ENCODE measurements at places on chromosomes 3 and 15.

DNA sequence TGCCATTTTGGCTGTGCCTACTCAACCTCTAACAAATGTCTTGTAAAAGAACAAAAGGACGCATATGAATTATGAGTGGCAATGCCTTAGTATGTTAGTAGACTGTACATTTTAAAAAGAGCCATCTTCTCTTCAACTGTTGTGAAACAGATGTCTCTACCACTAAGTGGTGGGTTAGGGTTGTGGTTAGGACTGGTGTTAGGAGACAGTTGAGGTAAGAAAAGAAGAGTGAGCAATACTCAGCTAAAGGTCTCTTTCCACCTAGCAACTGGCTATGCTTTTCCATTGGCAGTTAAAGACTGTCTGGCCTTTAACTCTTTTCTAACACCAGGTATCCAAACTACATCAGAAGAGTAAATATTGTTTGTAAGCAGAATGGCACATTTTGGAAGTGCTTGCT lies 221.7 kb upstream of the TBC1D5 start:
- no peak for DNase-seq

GRCh38 chr3:44077267-44077666 lies 164.4 kb upstream of the TOPAZ1 start:
- no peak for DNase-seq

DNA sequence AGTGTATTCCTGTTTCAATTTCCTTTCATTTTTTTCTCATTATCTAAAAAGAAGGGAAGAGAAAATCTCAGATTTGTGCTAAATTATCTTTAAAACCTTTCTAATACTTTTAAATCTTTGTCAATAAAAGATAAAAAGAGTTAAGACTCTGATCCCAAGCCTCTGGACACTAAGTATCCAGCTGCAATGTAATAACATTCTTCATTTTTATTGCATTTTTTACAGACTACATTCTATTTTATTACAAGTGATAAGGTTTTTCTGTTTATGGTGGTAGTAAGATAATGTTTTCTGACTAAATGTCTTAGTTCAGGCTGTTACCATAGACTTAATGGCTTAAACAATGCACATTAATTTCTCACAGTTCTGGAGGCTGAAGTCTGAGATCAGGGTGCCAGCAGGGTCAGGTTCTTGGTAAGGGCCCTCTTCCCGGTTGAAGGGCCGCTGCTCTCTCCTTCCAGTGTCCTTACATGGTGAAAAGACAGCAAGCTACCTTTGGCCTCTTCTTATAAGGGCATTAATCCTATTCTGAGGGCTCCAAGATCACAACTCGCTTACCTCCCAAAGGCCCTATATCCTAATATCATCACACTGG lies 19.7 kb downstream of the KCNAB1 start:
- no peak for DNase-seq

DNA sequence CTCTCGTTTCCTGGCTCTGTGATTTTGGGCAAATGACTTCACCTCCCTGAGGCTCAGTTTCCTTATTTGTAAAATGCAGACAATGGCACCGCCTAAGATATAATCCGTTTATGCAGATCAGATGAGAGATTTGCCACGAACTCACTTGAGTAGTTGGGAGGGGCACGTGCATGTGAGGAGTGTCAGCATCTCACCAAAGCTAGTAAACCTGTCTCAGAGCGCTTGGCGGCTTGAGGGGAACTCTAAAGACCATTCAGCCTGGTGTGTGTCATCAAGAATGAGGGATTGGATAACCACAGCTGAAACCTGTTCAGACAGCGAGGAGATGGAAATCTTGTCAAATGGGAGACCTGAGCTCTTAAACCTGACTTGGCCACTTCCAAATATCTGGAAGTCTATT lies 48.7 kb downstream of the BDH1 start:
- no peak for DNase-seq

DNA sequence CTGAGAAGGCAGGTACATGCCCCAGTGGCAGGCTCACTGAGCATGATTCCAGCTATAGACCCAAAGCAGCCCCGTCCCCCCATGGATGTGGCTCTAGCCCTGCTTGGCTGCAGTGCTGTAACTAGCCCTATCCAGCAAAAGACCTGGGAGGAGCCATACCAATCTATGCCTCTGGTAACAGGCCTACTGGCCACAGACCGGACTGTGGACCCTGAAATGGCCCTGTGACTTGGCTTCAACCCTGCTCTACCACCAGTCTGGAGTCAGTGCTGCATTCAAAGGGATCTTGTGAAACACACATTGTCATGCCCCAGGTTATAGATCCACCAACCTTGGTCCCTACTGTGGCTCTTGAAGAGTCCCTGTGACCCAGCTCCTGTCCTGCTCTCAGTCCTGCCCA lies 46.7 kb downstream of the OXSM start:
- no peak for DNase-seq

DNA sequence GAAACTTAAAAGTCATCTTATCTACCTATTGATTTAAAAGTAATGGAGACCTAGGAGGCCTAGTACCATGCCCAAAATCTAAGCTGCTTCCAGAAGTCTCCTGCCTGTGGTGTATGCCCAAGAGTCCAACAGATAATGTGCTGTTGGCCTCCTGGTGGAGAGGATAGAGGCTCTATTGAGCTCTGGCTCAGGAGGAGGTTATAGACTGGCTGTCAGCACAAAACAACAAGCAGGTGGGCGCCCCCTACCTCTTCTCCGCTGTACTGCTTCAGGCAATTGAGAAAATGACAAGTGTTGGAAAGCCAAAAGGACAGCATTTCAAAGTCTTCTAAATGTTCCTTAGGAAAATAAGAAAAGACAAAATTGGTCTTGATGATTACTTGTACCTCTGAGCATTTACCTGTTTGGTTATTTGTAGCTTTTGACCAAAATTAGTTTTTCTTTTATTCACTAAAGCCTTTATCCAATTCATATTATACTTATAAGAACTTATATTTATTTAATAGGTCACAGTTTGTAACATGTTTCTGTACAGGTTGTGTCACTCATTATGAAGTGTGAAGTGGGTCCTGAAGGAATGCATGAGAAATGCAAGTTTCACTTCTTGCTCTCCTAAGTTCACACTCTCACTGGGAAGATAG lies 17.2 kb upstream of the GNB5 start:
- DNase-seq: peak; percentile 12

- DNase-seq: no peak
Measured at GRCh38 chr15:77021803-77022381, 27.0 kb downstream of the PSTPIP1 start.

DNA sequence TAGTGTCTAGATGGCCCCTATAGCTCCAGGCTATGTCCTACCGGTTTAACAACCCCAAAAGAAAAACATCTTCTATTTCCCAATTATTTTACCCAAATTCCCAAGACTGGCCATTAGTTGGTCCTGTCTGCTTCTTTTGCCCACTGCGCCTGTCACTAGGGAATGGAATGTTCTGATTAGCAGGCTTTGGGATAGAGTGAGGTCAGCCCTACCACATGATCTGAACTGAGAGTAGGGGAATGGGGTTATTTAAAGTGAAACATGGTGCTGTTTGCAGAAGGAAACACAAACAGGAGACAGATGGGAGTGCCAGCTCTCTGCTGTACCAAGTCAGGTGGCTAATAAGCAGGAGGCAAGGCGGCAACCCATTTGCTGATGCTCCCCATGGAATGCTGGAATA lies 635.6 kb upstream of the CFAP20DC start:
- no peak for DNase-seq

- DNase-seq: no peak
Measured at GRCh38 chr3:74426571-74426970, 187.9 kb downstream of the CNTN3 start.

GRCh38 chr15:86647810-86648440 lies 568.3 kb downstream of the AGBL1 start:
- no peak for DNase-seq

GRCh38 chr15:78384651-78385050 lies 44.5 kb downstream of the CRABP1 start:
- DNase-seq: no peak

- DNase-seq: no peak
Measured at GRCh38 chr3:118970819-118971218, 63.8 kb downstream of the IGSF11 start.

DNA sequence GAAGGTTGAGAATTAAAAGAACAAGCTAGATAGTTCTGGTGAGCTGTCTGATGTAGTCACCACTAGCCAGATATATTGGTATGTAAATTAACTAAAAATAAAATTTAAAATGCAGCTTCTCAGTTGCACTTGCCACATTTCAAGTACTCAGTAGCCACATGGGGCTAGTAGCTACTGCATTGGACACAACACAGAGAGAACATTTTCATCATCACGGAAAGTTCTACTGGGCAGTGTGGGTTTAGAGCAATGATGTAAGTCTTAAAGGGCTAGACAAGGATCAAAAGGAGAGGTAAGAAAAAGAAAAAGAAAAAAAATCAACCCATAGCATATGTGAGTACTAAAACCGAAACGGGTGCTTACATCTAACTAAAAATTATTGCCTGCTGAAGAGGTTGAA lies 282.4 kb upstream of the LRRFIP2 start:
- DNase-seq: no peak

- DNase-seq: no peak
Measured at GRCh38 chr3:46853441-46854415, 9.5 kb downstream of the MYL3 start.

GRCh38 chr15:90869601-90870353 lies 1.4 kb downstream of the FURIN start:
- DNase-seq: peak; percentile 40

GRCh38 chr3:146832857-146833458 lies 227.8 kb upstream of the PLSCR5 start:
- no peak for DNase-seq

DNA sequence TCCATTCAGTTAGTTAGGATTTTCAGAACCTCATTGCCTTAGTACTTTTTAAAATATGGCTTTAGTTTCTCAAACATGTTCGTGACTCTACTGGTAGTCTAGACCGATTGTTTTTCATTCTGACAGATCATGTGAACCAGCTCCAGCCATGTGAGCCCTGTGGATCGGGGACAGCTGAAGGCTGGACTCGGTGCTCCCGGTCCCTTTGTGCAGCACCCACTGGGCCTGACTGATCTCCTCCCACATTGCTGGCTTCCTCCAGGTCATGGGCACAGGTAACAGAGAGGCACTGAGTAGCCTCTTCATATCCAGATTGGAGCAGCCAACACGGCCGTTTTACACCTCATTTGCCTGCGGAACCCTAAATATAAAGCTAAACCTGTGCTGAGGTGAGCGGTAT lies 30.5 kb downstream of the NIPA2 start:
- no peak for DNase-seq

DNA sequence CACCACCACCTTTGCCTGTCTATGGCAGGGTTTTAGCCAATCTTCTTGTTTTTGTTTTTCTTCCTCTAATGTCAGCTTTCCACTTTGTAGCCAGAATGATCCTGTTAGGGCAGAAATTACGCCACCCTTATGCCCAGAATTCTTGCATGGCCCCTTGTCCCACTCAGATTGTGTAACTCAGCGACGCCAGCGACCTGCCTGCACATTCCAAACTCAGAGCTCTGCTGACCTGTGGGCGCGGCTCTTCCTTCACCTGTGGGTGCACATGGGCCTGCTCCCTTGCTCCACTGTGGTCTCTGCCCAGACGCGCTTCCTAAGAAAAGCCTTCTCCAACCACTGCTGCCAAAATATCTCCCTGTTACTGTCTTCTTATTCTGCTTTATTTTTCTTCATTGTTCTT lies 45.0 kb downstream of the MED12L start:
- DNase-seq: no peak

- peak; percentile 84 for DNase-seq
Measured at GRCh38 chr3:185807445-185808068, 17.3 kb downstream of the IGF2BP2 start.

DNA sequence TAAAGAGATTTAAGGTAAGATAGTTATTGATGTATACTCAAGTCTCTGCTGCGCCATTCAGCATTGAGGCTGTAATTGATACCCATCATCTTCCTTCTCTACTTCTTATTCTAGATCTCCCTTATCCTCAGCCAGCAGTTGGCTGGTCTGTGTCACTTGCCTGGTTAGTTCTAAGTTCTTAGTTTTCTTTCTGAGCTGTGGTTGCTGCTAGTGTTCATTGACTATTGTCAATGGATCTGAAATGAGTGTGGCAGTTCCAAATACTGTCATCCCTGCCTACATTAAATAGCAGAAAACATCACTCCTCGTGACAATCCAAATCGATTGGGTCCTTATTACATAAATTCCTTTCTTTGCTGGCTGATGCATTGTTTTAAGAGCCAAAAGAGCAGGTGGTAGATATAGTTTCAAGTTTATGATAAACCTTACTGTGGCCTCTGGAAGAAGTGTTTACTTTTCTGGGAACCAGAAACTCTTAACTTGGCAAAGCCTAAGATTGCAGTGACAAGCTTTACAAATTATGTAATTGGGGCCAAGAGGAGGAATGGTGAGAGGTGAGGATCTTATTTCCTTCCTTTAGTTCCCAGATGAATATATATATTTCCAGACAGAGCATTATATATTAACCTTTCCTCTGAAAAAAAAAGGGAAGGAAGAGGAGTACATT lies 168.0 kb downstream of the GMNC start:
- DNase-seq: no peak

DNA sequence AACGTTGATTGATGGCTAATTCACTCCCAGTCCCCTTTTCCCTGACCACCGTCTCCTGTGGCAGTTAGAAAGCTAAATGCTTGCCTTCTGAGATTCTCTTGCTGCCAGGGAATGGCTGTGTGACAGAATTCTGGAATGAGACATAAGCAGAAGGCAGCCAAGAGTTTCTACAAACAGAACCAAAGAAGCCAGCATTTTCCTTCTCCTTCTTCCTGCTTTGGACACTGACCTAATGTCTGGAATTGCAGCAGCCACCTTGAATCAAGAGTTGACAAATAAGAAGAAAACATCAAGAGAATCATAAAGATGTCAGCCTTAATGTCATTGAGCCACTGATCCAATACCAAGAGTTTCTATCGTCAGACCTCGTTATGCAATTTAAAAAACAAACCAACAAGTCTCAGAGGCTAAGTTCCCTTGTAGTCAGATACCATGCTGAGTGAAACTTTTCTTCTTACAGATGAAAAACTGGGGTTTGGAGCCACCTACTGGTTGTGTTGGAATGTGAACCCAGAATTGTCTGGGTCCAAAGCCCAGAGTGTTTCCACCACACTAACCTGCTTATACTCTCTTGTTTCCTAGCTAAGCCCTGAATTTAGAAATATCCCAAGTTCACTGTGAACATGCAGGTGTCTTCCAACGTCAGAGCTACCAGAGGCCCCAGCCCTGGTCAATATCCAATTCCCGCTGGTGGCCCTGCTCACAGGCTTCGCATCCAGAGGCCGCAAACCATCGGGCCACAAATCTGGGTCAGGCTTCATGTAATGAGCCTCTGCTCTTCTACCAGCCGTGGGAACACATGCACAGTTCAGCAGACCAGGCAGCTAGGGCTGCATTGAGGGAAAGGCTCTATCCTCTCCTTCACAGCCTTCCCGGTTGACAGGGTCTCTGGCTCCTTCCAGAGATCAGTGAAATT lies 42.5 kb downstream of the MCF2L2 start:
- DNase-seq: peak; percentile 30

- no peak for DNase-seq
Measured at GRCh38 chr3:144294659-144295538, 323.3 kb downstream of the DIPK2A start.
